AG09309 (cell line): ENCODE measurements at places on chromosomes 6 and 20.

GRCh38 chr6:6699741-6700367 lies 111.3 kb downstream of the LY86 start:
- peak; percentile 84 for DNase-seq

DNA sequence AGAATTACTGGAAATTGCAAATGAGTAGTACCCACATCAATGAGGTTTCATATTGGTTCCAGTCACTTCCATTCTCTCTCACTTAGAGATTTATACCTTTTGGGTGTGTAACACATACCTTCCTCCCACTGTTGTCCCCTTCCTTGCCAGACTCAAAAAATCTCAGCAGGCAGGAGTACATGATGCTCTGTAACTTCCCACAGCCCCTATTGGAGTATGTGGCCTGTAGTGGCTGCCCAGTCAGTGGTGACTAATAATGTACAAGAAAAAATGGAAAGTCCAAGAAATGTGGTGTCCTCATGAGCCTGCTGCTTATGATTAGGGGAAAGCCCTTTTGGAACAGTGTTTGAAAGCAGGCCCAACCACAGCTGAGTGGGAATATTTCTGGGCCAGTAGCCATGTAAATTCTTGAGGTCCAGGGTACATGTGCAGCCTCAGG lies 312.0 kb downstream of the ZFAND3 start:
- peak; percentile 87 for DNase-seq

DNA sequence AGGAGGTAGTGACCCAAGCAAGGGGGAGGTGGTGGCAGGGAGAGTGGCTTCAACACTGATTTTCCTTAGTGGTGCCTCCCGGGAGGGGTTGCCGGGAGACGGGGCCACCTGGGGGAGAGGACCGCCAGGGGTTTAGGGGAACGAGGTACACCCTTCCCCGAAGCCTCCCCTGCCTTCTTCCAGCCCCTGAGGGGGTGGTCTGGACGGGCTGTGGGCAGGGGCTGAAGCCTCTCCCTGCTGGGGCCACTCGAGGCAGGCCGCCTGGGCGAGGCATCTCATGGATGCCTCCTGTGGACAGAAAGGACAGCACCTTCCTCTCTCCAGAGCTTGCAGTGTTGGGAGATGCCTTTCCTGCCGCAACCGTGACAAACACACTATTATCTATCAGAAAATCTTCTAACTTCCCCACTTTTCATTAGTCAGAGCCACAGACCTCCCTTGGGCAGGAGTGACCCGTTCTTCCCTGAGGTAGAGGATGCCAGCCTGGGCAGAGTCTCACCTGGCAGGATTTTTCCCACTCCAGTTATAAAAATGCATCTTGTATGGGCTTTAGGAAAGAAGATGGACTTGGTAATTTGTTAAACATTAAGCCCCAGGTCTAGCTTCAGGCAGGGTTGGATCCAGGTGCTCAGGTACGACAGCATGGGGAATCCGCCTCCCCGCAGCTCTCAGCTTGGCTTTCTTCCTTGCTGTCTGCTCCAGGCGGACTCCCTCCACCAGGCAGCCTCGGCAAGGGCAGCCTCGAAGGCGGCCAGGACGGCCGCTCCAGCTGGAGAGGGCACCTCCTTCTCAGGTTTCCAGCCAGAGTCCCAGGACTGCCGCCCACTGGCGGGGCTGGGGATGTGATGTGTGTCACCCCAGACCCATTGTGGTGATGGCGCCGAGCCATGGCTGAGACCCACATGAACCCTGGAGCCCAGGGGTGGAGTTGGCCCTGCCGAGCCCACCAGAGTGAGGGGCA lies 11.0 kb downstream of the HRH3 start:
- no peak for DNase-seq

DNA sequence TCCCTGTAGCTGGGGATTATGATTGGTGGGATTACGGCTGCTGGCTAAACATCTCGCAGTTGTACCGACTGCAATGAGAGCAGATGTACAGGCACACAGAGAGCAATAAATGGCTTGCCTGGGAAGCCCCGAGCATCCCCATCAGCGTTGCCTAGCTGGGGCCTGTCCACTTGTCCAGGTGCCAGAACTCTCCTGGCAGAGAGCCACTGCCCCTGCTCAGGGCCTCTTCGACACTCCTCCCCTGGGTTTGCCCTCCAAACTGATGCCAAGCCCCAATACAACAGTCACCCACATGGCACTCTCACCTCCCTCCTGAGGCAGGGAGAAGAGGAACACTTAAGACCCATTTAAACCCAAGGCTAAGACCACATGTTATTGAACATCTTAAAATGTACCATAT lies 715.1 kb downstream of the PTPRT start:
- no peak for DNase-seq

DNA sequence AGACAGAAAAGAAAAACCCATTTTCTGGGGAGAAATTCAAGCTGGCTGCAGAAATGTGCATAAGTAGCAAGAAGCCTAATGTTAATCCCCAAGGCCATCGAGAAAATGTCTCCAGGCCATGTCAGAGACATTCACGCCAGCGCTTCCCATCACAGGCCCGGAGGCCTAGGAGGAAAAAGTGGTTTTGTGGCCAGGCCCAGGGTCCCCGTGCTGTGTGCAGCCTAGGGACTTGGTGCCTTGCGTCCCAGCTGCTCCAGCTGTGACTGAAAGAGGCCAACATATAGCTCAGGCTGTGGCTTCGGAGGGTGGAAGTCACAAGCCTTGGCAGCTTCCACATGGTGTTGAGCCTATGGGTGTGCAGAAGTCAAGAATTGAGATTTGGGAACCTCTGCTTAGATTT lies 10.9 kb downstream of the IFNGR1 start:
- no peak for DNase-seq

DNA sequence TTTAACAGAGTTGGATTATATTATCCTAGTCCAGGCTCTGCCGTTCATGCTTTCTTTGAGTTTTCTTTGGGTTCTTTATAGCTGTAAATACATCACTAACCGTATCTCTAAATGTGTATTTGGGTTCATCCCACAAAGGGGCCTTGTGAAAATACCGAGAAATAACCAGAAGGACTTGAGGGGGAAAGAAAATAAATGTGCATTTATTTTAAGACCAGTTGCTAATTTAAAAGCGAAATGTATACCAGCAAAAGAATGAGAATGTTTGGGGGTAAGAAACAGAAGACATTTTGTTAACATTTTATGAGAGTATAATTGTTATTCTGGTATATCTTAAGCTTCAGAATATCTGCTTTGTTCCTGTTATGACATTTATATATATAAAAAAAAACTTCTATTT lies 38.9 kb downstream of the LRRN4 start:
- no peak for DNase-seq

- no peak for DNase-seq
These were observed 188.4 kb upstream of the TSHZ2 start for GRCh38 chr20:52783769-52784168.

DNA sequence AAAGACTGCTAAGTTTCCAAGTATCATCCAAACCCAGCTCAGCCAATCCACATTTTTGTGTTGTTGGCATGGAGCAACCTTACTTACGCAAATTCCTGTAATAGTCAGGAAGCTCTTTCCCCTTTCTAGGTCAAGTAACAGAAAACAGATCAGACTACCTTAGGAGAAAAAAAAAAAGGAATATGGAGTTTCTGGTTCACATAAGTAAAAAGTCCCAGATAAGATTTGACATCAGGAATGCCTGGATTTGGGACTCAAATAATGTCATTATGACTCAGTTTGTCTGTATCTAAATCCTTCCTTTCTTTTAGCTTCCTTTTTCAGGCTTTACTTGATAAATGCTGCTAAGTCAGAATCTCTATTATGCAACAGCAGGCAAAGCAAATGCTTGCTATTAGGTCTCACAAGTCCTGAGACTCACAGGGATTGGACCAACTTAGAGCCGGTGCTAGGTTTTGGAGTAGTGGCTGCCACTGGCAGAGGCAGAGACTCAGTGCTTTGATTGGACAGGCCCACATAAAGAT lies 44.5 kb downstream of the NCOA7 start:
- DNase-seq = peak; percentile 66

GRCh38 chr6:139313784-139314545 lies 22.2 kb upstream of the TXLNB start:
- no peak for DNase-seq

DNA sequence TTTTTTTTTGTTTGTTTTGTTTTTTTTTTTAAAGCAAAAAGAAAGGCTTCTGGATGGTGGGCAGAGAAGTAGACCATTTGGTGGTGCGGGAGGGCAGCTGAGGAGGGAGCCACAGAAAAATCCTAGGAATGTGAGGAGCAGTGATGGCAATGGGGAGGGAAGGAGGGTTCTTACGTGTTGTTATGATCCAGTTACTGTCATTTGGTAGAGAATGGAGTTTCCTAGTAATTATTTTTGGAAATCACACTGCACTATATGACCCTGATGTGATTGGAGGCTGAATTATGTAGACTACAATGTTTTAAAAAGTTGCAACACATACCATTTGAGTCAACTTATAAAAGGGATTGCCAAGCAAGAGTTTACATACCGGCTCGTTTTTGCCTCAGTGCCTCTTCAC lies 22.1 kb downstream of the ADGRF5 start:
- no peak for DNase-seq

DNA sequence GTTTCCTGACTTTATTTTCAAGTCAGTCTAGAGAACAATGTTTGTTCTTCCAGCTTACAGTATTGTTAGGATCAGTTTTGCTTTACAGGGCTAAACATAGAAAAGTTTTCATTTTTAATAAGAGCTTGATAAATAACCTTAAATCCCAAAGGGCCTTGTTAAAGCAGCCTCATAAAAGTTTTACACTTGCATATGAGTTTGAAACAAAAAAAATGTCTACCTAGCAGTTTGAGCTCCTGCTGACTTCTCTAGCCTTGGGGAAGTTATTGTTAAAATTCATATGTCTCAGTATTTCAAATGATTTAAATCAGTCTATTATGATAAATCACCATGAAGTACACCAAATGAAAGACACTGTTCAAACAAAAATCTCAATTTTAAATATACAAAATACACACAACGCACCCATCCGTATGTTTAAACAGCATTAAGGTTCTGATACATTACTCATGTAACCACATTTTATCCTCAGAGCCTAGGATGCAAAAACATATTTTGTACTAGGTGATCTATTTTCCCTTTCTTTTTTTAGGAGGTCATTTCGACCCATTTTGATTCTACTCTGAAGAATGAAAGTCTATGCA lies 87.2 kb downstream of the UBE3D start:
- DNase-seq = no peak

DNA sequence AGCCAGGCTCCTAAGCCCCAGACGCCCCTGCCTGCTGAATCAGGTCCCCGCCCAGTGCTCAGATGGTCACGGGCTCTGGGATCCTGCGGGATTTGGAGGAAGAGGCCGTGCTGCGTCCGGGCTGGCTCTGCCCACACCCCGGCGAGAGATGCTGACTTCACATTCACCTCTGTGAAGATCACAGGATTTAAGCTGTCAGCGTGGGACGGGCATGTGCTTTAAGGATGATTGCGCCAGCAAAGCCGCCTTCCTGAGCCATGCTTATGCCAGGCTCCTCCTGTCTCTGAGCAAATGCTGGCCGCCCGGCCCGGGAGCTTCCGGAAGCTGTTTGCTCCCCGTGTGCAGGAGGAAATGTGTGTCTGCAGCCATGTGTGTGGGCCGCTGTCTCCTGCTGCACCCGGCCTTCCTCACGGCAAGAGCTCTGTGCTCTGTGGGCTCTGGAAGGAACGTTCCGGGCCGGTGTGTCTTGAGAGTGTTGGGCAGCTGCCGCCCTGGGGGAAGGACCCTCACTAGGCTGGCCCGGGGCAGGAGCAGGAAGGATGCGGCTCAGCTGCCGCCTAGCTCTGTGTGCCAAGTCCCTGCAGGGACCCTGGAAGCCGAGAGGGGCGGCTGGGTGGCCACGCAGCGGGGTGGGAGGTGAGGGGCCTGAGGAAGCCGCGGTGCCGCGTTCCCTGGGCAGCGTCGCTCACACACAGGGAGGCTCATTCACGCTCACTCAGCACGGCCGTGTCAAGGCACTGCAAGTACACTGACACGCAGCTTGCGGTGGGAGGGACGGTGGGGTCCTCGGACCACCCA lies 19.0 kb upstream of the BHLHE23 start:
- DNase-seq = peak; percentile 17

DNA sequence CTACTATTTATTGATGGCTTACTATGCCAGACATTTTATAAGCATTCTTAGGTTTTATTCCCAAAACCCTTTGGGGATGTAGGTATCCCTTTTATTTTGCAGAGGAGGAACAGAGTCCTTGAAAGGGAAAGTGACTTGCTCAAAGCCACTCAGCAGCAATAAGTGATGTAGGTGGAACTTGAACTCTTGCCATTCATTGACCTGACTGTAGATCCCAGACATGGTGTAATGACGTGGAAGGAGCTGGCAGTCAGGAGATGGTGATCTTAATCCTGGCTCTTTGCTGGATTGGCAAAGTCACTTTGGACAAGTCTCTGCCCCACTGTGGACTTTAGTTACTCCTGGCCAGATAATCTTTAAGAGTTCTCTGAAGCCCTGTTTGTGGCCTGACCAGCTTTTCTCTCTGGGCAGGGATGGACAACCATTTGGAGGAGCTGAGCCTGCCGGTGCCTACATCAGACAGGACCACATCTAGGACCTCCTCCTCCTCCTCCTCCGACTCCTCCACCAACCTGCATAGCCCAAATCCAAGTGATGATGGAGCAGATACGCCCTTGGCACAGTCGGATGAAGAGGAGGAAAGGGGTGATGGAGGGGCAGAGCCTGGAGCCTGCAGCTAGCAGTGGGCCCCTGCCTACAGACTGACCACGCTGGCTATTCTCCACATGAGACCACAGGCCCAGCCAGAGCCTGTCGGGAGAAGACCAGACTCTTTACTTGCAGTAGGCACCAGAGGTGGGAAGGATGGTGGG lies 1.6 kb downstream of the DBNDD2 start:
- DNase-seq = no peak

DNA sequence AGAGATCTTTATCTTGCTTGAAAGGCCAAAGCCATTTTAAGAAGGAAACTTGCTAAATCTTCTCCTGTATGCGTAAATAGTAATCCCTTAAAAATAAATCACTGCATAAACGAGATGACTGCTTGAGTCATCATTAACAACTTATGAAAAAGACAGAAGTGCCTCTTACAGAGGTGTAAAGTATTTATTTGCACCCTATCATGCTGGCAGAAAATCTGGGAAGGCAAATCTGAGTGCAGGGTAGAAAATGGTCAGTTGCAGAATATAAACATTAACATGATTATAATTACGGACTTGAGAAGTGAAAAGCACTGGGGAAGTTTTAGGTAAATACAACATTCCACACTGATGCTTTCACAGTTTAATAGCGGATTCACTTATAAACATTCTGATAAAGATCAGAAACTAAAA lies 67.5 kb upstream of the FBXO30 start:
- DNase-seq = no peak

GRCh38 chr6:91098006-91098405 lies 511.1 kb upstream of the MAP3K7 start:
- no peak for DNase-seq

- no peak for DNase-seq
These were observed 286.7 kb upstream of the POU3F2 start for GRCh38 chr6:98547634-98548033.

GRCh38 chr6:1181939-1182605 lies 129.8 kb upstream of the FOXQ1 start:
- no peak for DNase-seq

- DNase-seq = no peak
These were observed 52.2 kb upstream of the DTNBP1 start for GRCh38 chr6:15715060-15715459.
